Glutamatergic neuron (in vitro differentiated cells): ENCODE measurements at places on chromosomes 16 and 17. TPM values are rescaled to one million over a fixed set of nuclear protein-coding genes. Genes with fewer than 3 reads are reported as not detected.

Gene IRF8
- total RNA-seq: 1.0 TPM

GRCh38 chr17:43771463-43771862 is 7.3 kb downstream of the DUSP3 start:
- DNase-seq: no peak
- no peaks in the 10 kb centered on the region for H3K4me1 ChIP-seq
- no peaks in the 10 kb centered on the region for H3K27me3 ChIP-seq
- no peaks in the 10 kb centered on the region for H3K36me3 ChIP-seq
- H3K27ac ChIP-seq: no peak overlapping the region

Gene CA7
- 0.64 TPM for total RNA-seq

Gene NOL3
- 8.8 TPM for total RNA-seq

Gene PPY
- not detected for total RNA-seq

DNA sequence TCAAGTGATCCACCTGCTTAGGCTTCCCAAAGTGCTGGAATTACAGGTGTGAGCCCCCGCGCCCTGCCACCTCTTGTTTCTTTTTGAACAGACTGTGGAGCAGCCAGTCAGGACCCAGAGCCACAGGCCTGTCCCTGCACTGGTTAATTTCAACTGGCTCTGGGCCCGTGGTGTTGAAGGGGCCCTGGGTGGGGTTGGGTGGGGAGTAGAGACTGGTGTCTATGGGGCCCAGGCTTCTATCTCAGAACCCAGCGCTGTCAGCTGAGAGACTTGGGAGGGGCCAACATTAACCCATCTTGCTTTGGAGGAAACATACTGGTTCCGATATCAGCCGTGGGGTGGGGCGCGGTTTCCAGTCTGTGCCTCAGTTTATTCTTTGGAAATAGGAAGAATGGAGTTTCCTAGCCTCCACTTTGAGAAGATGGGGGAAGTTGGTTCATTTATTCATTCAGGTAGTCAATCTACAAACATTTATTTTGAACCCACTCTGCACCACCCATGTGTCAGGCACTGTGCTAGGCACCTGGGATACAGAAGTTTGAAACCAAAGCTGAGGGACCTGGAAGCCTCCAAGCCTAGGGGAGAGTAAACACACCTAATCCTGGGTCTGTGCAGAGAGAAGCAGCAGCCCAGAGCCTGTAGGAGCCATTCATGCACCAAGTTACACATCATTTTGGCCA is 15.5 kb upstream of the SLC4A1 start:
- DNase-seq: no peak
- H3K36me3 ChIP-seq: no peaks in the 10 kb centered on the region
- no peak overlapping the region for H3K27ac ChIP-seq
- no peak overlapping the region for H3K4me3 ChIP-seq

DNA sequence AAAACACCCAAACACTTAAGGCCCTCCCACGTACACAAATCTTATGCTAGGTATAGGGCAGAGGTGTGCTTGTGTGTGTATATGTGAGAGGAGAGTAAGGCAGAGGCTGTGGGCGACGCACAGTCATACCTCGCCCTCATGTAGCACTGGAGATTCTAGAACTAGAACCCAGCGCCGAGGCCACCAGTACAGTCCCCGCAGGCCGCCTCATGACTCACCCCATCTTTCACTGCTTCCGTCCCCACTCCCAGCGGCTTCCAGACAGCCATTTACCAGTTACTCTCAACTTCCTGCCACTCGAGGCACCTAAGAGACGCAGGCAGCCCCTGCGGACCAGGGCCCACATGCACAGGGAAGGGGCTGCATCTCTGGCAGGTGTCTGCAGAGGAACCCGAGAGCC is 23.2 kb upstream of the CYTH1 start:
- H3K36me3 ChIP-seq: peaks cover 4% of the 10 kb centered on the region
- no peaks in the 10 kb centered on the region for H3K27me3 ChIP-seq
- no peak overlapping the region for H3K27ac ChIP-seq
- no peaks in the 10 kb centered on the region for H3K4me1 ChIP-seq
- no peak for DNase-seq

Gene SLC5A11
- not detected for total RNA-seq

Gene KRT20
- not detected for total RNA-seq

Gene CD300H
- not detected for total RNA-seq

Gene C16orf96
- total RNA-seq: 0.83 TPM

Gene PLXDC1
- not detected for total RNA-seq

GRCh38 chr17:79505199-79505598 is 105.7 kb downstream of the RBFOX3 start:
- no peak overlapping the region for H3K4me3 ChIP-seq
- H3K27ac ChIP-seq: no peak overlapping the region
- H3K36me3 ChIP-seq: peaks cover 6% of the 10 kb centered on the region
- peaks cover 10% of the 10 kb centered on the region for H3K27me3 ChIP-seq

Gene GAS2L2
- total RNA-seq: 0.27 TPM

DNA sequence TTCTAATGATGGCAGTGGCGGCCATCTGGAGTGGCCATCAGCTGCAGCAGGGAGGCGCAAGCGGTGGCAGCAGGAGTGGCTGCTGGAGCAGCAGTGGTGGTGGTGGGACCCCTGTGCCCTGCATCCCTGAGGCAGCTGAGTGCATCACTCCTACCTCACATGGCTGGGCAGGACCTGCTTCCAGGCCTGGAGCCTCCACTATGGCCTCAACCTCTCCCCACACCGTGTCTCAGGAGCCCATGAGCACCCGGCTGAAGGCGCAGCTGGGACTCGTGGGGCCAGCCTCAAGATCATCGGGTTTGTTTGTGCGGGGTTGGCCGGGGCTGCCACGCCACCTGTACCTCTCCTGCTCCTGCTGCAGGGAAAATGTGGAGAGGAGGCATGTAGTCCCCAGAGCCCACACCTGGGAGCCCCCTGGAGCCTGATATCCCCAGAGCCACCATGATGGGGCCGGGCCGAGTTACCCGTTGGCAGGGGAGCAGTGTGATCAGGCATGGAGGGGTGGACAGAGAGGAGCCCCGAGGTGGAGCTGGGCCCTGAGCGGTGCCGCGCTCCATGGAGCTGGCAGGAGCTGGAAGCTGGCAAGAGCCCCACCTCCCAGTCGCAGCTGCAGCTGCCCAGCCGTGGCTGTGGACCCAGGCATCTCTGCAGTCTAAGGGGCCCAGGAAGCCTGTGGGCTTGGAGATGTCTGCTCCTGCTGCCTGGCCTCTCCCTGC is 16.7 kb downstream of the RHOT1 start:
- peaks cover 2% of the 10 kb centered on the region for H3K27me3 ChIP-seq
- no peak overlapping the region for H3K27ac ChIP-seq
- peaks cover 11% of the 10 kb centered on the region for H3K36me3 ChIP-seq

- H3K27ac ChIP-seq: no peak overlapping the region
- H3K4me3 ChIP-seq: no peak overlapping the region
- H3K36me3 ChIP-seq: peaks cover 8% of the 10 kb centered on the region
- H3K4me1 ChIP-seq: peaks cover 9% of the 10 kb centered on the region
- peaks cover 4% of the 10 kb centered on the region for H3K27me3 ChIP-seq
Observed at GRCh38 chr17:9150446-9151090, 129.3 kb downstream of the NTN1 start.
